ENCODE measurements at places on chromosomes 12 and 14. TPM values are rescaled to one million over a fixed set of nuclear protein-coding genes. Genes with fewer than 3 reads are reported as not detected.

The AVPR1A gene
- total RNA-seq = 233 TPM

The ERG28 gene
- 17.1 TPM for total RNA-seq

The KIF5A gene
- total RNA-seq = 0.42 TPM

The SPIC gene
- 2.3 TPM for total RNA-seq

Measured in liver (tissue), 10 donors.